Iris pigment epithelial cell (primary cell): ENCODE measurements at places on chromosomes 7 and 10.

- DNase-seq = no peak
Observed at GRCh38 chr10:23075672-23076071, 19.7 kb upstream of the MSRB2 start.

GRCh38 chr7:67625257-67625737 lies 628.7 kb downstream of the TYW1 start:
- DNase-seq = peak; percentile 17

DNA sequence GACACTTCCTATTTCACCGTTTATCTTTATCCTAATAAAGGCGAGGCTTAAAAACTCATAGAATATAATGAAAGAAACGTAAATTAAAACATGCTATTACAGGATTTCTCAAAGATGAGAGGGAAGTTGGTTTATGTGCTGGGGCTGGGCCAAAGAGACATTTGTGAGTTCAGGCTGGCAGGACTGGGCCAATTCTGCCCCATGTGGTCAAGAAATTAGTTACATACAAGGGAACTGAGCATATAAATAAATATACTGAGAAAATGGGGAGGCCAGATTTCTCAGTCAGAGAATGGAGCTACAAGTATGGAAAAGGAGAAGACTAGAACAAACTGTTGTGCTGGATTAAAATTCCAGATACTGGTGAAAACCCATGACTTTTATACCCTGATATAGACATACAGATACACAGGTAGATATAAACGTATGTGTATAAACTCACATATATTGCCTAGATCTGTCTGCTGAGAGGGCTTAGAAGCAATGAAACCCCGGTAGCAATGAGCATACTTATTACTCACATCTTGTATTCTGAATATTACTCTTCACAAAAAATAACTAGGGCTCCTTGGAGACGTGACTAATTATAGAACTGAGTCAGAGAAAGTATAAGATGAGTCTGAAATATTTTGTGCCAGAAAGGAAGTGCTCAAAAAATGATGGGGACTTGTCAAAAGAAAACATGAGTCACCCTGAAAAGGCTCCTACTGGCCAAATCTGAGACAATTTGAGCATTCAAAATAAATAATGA lies 155.7 kb upstream of the FGFR2 start:
- peak; percentile 91 for DNase-seq

DNA sequence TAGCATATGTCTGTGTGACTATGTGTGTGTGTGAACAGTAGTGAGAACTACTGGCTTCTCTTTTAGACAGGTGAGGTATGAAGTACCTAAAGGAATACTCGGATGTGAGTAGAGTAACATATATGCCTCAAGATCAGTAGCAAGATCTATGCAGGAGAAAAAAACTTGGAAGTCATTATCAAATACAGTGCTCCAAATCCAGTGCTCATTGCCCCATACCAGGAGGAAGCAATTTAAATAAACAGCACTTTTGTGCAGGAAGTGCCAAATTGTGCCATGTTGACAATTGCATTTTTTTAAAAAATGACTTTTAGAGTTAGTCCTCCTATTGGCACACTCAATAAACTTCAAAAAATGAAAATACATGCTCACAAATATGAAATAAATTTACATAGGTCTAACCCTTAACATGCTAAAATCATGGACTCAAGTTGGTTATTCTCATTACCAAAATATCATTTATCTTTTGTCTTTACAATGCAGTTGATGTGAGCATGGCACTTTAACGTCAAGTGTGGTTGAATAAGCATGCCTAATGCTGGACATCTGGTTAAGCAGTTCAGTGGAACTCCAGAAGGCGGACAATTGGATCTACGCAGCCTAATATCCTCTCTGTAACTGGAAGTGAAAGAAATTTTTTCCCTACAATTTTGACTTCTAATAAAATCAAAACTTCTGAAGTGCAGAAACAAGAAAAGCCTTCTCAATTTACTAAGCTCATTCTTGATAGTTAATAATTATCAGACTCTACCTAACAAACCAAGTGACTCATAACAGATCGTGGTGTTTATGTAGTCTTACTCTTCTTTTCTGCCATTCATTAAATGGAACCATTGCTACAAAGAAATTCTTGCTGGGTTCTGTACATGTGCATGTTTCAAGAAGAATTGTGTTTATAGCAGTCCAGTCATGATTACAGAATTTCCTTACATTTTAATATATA lies 195.2 kb downstream of the MDFIC start:
- DNase-seq = no peak

DNA sequence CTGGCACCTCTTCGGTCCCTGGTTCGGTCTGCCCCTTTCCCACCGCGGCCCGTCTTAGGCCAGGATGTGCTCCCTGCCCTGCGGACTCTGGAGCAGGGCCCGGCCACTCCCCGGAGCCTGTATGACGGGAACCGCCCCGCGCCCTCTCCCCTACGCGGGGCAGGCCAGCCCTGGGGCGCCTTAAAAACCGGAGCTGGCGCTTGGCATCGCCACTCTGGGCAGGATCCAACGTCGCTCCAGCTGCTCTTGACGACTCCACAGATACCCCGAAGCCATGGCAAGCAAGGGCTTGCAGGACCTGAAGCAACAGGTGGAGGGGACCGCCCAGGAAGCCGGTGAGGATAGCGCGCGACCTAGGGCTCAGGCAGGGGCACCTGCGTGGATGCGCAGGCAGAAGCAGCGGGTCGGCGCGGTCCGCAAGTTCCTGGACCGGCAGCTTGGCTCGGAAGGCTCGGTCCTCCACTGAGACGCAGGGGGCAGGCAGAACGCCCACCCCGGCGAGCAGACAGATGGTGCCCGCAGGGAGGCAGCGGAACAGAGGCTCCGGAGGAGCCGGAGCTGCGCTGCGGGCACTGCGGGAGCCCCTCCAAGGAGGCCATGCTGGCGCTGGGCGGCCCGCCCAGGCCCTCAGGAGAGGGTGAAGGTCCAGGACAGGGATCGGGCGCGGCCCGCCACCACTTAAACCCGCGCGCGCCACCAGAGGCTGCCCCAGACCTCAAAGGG lies at the start of gene ADIRF:
TSS of gene ADIRF (plus strand) at position 212 of the 723 bp plus-strand sequence. CDS start at position 275, 63 bp downstream.
- no peak for DNase-seq
